ENCODE measurements at places on chromosomes 4 and X. TPM values are rescaled to one million over a fixed set of nuclear protein-coding genes. Genes with fewer than 3 reads are reported as not detected.

Gene PLCXD1
- 24.6 TPM for polyA plus RNA-seq

Gene SMIM9
- polyA plus RNA-seq, result not detected

Gene GAGE1
- not detected for polyA plus RNA-seq

Gene FRMD7
- polyA plus RNA-seq, result 1.2 TPM

Gene ATP1B4
- polyA plus RNA-seq, result not detected

Gene TFE3
- 17.9 TPM for polyA plus RNA-seq

Gene DCAF12L2
- 1.8 TPM for polyA plus RNA-seq

Gene SLIT2
- 29.0 TPM for polyA plus RNA-seq

Gene TNIP2
- polyA plus RNA-seq, result 17.0 TPM

Gene ATP2B3
- polyA plus RNA-seq, result 4.4 TPM

Gene KCND1
- 3.7 TPM for polyA plus RNA-seq

Gene FAT4
- 5.6 TPM for polyA plus RNA-seq

Gene PRDM5
- 1.6 TPM for polyA plus RNA-seq

Gene BEX2
- 631 TPM for polyA plus RNA-seq

Gene ERAS
- 3.2 TPM for polyA plus RNA-seq

Gene LUZP4
- polyA plus RNA-seq, result not detected

Gene GPM6B
- 212 TPM for polyA plus RNA-seq
